Activated CD8-positive, alpha-beta memory T cell treated with anti-CD3 and anti-CD28 coated beads, Interleukin-2, amount 50 U/mL, for 4 hours (primary cell): ENCODE measurements at places on chromosomes 1 and 21.
A peak's percentile ranks its signal among the peaks of the same experiment; 100 is the strongest.

DNA sequence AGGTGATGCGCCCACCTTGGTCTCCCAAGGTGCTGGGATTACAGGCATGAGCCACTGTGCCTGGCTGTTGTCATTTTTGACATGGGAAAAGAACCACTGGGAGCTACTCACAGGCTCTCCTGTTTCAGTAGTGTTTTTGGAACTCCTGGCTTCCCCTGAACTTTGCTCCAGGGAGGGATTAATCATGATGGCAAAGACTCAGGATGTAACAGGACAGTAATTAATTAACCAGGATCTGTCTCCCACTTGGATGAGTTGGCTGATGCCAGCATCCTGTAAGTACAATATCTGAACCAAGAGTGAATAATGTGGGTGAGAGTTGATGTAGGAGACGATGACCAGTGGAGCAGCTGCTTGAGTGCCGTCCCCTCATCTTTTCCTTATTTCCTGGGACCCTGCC is 4.9 kb downstream of the SFT2D2 start:
- DNase-seq, result no peak

DNA sequence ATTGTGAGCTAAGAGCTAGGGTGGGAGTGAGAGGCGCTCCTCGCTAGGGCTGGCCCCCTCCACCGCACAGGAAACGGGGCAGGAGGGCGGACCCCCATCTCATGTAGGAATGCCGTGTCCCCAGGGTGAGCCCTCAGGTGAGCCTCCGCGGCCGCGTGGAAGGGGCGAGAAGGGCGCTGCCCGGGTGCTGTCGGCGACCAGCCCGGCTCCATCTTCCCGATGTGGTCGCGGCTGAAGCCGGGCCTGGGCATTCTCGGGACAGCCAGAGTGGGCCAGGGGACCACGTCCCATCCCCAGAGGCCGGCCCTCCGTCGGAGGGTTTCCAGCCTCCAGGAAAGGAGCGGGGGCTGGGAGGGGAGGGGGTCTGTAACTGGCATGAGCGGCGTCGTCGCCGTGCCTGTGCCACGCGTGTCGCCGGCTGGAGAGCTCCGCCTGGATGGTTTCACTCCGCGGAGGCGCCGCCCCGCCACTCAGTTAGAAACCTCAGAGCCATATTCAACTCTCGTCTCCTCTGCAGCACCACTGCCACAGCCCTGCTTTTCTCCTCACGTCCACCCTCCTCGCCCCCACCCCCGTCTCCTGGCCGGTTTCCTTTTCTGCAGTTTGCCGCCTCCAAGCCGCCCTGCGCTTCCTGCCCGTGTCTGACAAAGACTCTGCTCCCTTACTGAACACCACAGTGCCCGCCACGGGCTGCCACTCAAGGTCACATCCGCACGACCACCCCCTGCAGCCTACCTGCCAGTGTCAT is at the start of gene TMEM269:
TSS of gene TMEM269 (plus strand) at position 46 of the 748 bp plus-strand sequence. CDS start 4,903 bp downstream, outside the sequence.
- DNase-seq, result peak; percentile 44

GRCh38 chr1:208538587-208538986 is 294.4 kb upstream of the PLXNA2 start:
- no peak for DNase-seq

- no peak for DNase-seq
Measured at GRCh38 chr1:219463636-219464035, 149.3 kb downstream of the ZC3H11B start.

GRCh38 chr1:46421739-46422138 is 27.6 kb downstream of the FAAH start:
- DNase-seq, result no peak

DNA sequence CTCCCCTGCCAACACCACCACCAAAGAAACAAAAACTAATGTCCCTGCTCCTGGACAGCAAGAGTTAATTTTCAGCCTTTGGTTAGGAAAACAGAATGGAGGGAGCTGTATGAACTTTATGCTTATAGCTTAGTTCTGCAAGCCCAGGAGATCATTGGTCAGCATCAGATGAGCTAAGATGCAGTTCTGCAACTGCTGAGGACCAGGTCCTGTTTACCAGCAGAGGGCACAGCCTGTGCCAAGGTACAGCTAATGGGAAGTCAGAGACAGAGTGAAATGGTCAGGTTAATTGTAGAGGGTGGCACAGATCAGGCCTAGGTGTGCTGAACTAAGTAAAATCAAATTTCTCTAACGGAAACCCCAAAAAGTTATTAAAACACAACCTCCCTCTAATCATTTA is 161.3 kb downstream of the ROR1 start:
- no peak for DNase-seq

DNA sequence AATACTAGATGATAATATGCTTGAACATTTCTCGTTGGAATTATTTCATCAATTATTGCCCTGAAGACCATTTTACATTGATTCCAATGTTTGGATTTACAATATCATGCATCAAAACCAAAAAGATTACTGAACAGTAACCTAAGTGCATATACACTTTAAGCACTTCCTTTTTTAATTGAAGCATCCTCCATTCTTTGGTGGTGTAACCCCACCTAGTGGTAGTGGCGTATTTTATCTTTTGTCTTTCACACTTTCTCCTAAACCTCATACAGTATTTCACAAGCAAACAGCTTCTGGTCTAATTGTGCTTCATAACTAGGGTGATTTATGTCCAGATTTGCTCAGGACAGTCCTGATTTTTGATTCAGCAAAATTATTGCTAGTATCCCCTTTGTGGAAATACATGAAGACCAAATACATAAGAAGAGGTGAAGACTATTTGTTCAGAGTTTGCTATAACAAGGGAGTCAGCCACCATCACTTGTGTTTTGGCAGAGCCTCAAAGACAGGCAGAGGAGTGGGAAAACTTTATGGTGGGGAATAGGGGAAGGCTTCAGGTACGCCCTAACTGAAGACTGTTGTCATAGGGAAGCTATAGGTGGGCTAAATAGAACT is 3.4 kb upstream of the NVL start:
- no peak for DNase-seq

GRCh38 chr1:46527474-46528296 is 23.8 kb downstream of the KNCN start:
- DNase-seq, result peak; percentile 73

- no peak for DNase-seq
Measured at GRCh38 chr1:85838238-85838637, 130.0 kb upstream of the ZNHIT6 start.

DNA sequence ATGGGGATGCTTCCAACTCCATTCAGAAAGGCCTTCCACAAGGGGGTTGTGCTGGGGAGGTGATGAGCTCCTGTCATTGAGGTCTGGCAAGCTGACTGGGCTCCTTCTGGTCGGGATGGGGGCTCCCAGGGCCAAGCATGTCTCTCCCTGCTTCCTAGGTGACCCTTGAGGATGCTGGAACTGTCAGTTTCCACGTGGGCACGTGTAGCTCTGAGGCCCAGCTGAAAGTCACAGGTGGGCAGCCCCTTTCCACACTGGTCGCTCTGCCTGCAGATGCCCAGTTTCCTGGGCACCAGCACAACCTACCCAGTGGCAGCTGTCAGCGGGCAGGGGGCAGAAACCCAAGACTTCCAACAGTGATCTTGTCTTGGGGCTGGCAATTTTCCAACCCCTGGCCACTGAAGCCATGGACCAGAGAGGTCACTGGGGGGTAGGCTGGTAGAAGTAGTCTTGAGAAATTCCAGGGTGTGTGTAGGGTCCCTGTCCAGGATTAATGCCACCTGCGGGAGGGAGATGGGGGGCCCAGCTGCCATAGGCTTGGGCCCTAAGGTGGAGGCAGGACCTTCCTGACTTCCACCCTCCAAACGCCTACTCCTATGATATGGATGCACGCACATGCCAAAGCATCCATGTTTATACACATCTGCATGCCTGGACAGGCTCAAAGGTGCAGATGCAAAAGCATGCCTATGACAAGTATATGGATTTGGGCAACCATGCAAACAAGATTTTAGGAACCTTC is 97.1 kb downstream of the TRIM11 start:
- no peak for DNase-seq

DNA sequence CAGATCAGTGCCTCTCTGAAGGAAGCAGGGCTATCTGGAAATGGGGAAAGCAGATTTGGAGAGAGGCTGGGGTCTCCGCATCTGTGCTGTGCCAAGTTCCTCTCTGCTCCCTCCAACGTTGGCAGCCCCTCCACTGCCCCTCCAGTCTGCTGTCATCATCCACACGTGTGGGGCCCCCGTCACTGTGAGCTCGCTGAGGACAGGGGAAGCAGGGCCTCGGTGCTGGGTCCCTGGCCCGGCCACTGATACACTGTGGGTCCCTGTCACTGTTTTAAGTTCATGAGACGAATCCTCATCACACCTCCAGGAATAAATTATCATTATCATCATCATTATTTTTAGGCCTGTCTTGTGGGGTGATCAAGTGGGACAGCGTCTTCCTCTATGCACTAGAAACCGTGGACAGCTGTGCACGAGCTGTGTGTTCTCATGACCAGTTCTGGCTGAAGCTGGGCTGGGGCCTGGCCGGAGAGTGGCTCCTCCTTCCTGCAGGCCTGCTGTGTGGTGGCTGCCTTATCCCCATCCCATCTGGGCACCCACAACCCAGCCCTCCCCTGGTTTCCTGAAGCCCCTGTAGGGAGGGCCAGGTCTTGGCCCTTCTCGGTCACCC is 52.2 kb downstream of the DMRTB1 start:
- DNase-seq, result no peak

GRCh38 chr1:89703469-89703868 is 70.5 kb downstream of the LRRC8C start:
- no peak for DNase-seq

DNA sequence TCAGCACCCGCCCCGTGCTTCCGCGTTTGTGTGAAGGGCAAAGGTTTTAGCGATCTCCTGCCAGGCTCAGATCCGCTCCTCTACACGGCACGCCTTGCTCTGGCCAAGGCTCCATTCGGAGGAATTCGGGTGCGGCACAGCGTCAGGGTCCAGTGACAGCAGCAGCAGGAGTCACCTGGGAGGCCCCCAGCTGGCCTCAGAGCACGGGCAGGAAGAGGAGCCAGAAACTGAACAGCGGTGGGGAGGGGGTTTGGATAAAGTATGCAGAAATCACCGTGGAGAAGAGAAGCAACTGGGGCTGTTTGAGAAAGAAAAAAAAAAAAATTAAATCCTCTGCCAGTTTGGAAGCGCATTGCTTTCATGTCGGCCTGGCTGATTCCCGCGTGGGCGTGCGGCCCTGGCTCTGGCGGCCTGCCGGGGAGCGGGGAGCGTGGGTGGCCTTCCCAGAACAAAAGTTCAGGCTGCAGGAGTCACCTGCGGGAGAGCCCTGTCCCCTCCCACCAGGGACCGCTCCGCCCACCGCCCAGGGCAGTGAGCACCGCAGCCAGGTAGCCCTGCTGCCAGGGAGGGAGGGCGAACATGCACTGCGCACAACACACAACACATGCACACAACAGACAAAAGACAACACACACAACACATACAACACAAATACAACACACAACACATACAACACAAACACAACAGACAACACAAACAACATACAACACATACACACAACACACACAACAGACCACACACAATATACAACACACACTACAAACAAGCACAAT is 107.6 kb downstream of the ETS2 start:
- no peak for DNase-seq

DNA sequence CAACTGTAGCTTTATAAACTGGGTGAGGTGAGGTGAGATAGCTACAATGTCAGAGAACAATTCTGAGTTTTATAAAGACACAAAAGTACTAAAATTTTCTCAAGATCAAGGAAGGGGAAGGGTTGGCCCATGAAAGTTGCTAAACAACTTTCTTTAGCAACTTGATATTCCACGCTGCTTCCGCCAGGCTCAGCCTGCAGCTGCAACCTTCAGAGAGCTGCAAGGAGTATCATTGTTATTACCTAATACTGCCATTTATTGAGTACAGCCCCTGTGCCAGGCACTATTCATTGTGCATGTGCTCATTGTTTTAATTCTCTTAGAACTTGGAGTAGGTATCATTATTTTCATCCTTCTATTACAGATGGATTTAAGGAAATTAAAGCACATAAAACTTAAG is 34.1 kb upstream of the SUCO start:
- DNase-seq, result no peak

GRCh38 chr1:151369621-151370048 is 2.9 kb downstream of the SELENBP1 start:
- DNase-seq, result no peak

DNA sequence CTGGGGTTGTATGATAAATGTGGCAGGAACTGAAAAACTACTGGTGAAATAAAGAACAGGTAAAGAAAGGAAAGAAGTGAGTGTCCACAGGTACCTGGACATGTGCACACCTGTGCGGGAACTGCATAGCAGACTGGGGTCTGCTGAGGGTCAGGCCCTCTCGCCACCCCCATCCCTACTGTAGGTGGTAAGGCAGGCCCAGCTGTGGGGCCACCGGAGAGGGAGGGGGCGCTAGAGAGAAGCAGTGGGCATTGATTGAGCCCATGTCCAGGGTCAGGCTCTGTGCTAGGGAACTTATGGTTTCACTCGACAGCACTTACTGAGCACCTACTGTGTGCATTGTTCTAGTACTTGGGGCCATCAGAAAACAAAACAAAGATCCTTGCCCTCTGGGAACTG is 400.5 kb downstream of the MATN1 start:
- no peak for DNase-seq

- no peak for DNase-seq
Measured at GRCh38 chr21:16044676-16045075, 314.9 kb downstream of the USP25 start.

DNA sequence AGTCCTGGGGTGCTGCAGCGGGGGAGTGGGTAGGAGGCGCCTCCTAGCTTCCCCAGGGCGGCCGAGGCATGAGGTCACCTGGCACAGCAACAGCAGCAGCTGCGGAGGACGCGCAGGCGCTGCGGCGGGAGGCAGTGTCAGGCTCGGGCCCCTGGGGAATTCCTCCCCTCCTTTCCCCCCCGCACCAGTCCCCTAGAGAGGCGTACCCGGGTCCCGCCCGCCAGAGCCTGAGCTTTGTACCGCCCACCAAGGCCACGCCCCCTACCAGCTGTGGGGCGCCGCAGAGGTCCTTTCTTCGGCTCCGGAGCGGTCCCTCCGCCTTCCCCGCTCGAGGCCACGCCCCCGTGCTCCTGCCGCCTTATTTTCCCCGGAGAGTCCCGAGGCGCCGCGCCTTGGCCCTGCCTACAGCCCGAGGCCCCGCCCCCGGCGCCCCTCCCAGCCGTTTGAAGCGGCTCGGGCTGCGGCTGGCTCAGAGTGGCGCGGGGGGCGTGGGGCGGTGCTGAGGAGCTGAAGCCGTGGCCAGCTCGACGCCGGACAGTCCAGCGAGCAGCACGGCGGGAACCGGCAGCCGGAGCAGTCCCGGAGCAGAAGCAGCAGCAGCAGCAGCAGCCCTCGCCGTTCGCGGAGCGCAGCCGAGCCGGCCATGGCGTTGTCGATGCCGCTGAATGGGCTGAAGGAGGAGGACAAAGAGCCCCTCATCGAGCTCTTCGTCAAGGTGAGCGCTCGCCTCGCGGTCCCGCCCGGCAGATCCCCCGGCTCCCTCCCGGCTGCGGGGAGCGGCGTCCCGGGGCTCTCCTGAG is at the start of gene CLIC4:
TSS of gene CLIC4 (plus strand) at position 537 of the 800 bp plus-strand sequence. CDS start at position 644, 107 bp downstream.
- DNase-seq, result peak; percentile 100

GRCh38 chr1:225776294-225776693 is 1.3 kb upstream of the SRP9 start:
- DNase-seq, result no peak

- no peak for DNase-seq
Measured at GRCh38 chr1:163583661-163584181, 262.0 kb downstream of the NUF2 start.

GRCh38 chr1:230067871-230068620 is 1.0 kb downstream of the GALNT2 start:
- DNase-seq, result peak; percentile 27

GRCh38 chr1:8213676-8214075 is 104.2 kb upstream of the SLC45A1 start:
- no peak for DNase-seq
